SHP77 (cell line): ENCODE measurements at places on chromosomes 7 and 10.

GRCh38 chr10:92692697-92693533 is 3.2 kb downstream of the HHEX start:
- no peak for DNase-seq

- no peak for DNase-seq
These were observed 21.2 kb downstream of the PDCD11 start for GRCh38 chr10:103417601-103418000.

DNA sequence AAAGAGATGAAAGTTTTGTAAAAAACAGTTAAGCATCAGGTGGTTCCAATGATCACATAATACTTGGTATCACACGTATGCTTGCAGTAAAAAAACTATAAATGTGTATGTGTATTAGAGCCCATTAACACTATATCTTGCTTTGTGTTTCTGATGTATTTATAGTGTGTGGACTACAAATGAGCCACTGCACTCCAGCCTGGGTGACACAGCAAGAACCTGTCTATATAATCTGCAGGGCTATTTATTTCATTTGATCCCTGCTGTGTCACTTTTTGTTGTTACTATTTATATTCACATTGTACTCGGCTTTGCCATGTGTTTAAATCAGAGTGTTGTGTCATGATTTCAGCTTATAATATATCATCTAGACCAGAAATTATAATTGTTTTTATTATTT is 487.8 kb upstream of the TEX47 start:
- no peak for DNase-seq

DNA sequence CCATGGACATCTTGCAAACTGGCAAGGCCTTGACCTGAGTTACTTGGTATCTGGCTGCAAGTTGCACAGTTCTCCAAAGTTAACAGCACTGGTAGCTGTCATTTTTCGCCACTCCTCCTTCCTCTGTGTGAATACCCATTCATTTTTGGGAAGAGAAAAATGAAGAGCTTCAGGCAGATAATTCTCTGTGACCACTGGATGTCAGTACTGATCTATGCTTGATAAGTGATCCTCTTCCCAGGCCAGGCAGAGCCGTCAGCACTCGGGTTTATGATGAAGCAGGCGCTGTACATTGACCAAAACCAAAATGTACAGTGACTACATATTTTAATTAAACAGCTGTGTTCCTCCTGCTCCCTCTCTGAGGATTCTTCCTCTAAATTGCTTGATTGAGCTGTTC is 55.9 kb upstream of the PDZD8 start:
- DNase-seq, result no peak

- no peak for DNase-seq
These were observed 162.4 kb downstream of the AGMO start for GRCh38 chr7:15399441-15399840.

DNA sequence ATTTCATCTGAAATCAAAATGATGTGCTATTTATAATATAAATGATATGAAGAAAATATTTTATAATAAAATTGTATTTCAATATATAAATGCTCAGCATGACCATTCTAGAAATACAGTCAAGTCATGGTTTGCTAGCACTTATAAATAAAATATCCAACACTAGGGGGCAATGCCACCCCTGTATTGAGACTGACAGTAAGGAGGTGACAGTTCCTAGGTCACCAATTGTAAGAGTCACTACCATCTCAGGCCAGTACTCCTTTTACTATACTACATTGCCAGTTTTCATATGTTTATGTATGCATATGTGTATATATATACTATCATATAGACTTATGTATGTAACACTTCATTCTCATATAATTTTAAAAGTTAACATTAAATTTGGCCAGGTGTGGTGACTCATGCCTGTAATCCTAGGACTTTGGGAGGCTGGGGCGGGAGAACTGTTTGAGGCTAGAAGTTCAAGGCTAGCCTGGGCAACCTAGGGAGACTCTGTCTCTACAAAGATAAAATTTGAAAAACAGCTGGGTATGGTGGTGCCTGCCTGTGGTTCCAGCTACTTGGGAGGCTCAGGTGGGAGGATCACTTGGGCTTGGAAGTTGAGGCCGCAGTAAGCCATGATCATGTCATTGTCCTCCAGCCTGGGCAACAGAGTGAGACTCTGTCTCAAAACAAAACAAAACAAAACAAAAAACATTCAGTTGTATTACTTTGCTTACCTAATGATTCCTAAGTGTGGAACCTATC is 2.4 kb upstream of the CNOT4 start:
- DNase-seq, result peak; percentile 70

- no peak for DNase-seq
These were observed 17.5 kb upstream of the TSPAN14 start for GRCh38 chr10:80436446-80437098.

DNA sequence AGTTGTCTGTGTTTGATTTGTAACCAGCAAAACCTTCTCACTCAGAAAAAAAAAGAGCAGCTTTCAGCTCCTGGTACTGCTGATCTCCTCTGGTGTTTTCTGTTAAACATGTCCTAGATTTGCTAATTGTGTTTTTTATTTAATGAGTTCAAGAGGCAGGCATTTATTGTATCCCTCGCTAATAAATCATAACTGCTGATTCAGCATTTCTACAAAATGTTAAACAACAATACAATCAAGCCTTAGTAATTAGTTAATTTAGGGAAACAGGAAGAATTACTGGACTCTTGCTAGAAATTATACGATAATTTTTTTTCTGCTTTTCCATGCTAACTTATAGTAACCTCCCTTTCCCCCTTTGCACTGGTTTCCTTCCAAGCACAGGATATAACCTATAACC is 66.8 kb upstream of the NRP1 start:
- DNase-seq, result no peak

GRCh38 chr7:21980926-21981500 is 35.3 kb upstream of the CDCA7L start:
- no peak for DNase-seq

GRCh38 chr10:17416442-17417211 is 37.8 kb downstream of the ST8SIA6 start:
- no peak for DNase-seq

DNA sequence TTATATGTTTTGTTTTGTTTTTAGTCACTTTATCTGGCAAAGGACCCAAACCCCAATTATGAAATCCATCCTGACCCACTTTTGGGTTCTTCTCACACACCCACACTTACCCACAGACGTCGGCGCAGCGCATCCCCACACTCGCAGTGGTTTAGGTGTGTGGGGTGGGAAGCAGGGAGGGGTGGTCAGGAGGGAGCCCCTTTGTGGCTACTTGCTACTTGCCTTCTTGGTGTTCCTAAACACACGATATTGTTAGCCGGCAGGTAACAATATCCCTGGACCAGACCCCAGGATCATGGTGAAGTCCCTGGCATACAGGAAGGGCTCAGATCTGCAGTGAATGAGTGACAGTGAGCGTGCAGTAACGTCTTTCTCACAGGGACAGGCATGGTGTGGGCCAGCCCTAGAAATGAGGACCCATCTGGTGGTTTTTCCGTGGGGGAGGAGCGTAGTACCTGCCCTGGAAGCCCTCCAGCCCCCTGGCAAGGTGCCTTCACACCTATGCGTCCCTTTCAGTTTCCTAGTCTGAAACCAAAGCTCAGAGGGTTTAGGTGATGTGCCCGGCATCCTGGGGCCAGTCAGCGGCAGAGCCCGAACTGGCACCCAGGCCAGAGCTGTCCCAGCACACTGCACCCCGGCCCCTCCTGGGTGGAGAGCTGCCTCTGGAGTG is 4.4 kb downstream of the SPOCK2 start:
- no peak for DNase-seq

- DNase-seq, result no peak
These were observed 60.0 kb downstream of the POLR1F start for GRCh38 chr7:19648791-19649190.

DNA sequence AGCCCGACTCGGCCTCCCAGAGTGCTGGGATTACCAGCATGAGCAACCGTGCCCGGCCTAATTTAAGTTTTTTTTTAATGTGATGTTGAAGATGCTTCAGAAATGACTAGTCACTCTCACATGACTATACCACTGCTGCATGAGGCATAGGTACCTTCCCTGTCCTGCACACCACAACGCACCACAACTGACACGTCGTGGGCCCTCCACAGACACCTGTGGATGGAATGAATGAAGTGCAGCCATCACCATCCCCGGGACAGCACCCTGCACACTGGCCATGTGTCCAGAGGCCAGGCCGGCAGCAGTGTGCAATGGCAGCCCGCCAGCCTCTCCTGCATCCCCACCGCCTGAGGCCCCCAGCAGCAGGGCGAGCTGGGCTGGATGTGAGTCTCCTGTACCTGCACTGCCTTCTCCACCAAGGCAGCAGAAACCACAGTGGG is 55.1 kb downstream of the VOPP1 start:
- DNase-seq, result no peak

DNA sequence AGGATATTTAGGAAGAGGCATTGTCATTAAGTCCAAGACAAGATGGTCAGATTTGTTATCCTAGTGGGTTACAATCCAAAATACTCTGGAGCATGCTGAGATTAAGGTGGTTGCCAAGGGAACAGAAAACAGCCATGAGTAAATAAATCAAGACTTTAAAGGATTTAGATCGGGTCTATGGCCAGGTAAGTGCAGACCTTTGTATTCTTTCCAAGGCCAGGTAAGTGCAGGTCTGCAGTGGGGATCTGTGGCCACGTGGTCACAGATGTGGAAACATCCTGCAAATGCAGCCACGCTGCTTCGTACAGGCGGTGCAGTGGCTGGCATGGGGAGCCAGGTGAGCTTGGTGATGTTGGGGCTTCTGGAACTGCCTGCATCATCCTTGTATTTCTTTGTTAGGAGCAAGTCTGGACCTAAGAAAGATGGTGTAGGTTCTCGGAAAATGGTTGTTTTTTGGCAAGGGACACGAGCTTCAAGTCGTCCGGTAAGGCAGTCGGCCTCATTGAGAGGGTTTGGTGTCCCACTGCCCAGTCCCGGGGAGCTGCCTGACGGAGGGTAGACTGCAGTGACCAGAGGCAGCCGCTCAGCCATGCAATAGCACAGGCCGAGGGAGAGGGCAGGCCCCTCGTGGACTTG is 21.8 kb downstream of the ZNF775 start:
- no peak for DNase-seq

GRCh38 chr10:13528123-13528874 is 515 bp downstream of the BEND7 start:
- no peak for DNase-seq

DNA sequence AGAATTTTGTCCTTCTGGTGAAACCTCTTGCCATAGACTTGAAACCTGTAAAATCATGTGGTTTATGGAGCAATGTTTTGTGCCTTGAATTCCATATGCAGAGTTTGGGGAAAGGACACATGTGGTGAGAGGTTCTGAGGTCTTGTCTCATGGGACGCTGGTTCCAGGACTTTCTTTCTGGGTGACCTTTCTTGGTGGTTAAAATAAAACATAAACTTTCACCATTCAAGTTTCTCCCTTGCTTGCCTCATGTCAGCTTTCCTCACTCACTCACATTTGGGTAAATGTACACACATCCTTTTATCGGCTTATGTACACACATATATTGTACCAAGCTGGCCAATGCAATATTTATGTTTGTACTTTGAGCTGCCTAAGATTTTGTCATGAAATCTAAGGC is 144.9 kb upstream of the CELF2 start:
- DNase-seq, result no peak

- DNase-seq, result no peak
These were observed 8.2 kb downstream of the TFR2 start for GRCh38 chr7:100632951-100633717.

GRCh38 chr7:125966278-125967048 is 1036.8 kb upstream of the POT1 start:
- DNase-seq, result no peak

GRCh38 chr10:72334825-72335393 is 19.8 kb downstream of the DNAJB12 start:
- no peak for DNase-seq

DNA sequence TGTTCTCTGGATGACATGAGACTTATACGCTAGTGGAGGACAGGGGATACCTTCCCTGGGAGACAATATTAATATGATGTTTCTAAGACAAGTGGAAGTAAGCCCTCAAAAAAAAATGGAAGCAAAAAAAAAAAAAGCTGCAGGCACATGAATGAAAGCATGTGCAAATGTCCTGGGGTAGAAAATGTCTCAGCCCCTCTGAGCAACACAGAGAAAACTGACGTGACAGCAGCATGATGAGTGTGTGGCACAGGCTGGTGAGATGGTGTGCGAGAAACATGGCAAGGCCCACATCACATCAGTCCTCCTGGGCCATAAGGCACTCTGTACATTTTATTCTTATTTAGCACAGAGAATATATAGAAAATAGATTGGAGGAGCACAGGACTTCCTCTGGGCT is 254.7 kb upstream of the PFKP start:
- DNase-seq, result no peak

DNA sequence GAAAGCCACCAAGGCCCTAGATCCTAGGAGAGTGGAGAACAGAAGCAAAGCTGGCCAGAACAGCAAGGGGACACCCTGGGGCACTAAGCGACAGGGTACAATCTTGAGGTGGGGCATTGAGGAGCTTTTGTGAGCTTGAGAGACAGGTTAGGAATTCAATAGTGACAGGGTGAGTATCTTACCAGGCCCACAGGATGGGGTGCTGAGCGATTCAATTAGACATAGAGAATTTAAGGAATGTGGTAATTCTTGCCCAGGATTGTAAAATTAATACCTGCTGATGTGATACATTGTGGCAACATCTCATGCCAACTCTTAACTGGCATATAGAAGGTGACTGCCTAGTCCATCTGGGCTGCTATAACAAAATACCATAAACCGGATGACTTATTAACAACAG is 14.0 kb downstream of the RBP3 start:
- DNase-seq, result no peak

DNA sequence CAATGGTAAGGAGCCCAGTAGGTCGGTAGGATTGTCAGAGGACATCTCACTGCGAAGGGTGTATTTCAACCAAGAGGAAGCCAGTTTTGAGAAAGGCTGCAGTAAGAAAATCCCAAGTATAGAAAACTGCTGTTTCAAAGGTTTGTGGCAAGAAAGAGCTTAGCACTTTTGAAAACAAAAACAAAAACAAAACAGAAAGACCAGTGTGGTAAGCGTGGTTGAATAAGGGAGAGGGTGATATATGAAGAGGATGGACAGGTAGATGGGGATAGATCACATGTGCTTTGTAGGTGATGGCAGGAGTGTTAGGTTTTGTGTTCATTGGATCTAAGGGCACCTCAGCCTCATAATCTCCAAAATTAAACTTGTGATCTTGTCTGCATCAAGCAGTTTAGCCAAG is 141.6 kb upstream of the WNT16 start:
- DNase-seq, result no peak

DNA sequence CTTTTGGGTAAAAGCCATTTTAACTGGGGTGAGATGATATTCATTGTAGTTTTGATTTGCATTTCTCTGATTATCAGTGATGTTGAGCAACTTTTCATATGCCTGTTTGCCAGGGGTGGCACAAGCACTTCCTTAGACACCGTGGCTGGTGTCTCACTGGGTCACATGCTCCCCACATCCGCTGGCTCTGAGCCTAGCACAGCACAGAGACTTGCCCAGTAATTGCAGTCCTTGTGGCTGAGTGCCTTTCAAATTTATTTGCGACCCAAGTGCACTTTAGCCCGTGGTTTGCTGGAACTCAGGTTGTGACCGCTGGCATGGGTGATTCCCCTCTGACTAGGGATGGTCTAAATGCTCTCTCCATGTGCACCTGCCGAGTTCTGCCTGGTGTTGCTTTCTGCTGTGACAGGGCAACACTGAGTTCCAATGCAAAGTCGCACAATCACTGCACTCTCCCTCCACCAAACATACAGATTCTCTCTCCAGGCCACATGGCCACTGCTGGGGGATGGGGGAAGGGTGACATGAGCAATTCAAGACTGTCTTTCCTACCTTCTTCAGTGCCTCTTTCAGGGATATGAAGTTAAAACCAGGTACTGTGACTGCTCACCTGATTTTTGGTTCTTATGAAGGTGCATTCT is 66.5 kb downstream of the ZNF277 start:
- peak; percentile 88 for DNase-seq

- DNase-seq, result no peak
These were observed 3.8 kb upstream of the ADAMTS14 start for GRCh38 chr10:70668454-70668970.
